ENCODE measurements at places on chromosomes 1 and 21.

DNA sequence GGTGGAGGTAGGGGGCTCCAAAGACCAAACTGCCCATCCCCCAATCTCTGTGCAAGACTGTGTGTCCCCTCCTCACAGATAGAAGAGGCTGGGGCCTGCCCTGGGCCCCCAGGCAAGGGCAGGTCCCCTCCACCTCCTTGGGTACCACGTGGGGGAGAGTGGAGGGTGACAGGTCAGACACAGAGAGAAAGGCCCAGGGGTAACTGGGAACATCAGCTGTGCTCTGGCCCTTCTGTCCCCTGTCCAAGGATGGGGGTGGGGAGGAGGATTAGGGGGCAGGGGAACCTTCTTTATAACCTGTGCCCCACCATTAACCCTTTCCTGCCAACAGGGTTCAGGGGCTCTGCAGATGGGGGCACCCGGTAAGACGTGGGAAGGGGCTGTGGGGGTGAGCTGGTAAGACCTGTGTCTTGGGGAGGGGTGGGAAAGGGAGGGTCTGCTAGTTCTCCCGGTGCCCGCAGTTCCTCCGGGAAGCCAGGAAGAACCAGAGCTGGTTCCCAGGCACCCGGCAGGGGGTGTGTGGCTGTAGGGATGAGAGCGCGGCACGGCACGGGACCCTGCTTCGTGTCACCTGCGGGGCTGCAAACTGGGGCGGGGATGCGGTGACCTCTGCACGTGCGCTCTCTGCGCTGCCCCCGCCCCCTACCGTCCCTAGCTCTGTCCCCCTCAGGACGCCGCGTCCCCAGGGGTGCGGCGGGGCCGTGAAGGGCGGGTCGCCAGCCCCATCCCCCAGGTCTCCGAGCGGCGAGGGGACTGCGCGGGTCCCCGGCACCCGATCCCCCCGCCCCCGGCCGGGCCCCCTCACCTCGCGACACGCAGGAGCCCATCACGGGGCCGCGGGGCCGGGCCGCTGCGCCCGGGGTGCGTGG, 601 bp downstream of the FAM131C start:
- DNase-seq, result no peak

DNA sequence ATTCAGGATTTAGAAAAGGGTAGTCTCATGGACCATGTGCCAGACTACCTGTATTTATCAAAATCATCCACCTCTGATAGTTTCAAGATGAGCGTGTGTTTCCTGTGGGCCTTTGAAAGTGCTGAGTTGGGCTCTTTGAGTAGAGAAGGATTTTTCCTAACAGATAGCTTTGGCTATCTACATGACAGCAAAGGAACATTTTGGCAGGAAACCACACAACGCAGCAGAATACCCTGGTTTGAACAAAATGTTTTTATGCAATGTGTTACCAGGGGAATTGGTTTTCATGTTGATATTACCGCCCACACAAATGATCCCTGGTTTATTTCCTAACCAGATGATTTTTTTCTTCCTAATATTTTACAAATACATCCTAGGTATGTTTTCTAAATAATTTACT, 431.4 kb downstream of the NEGR1 start:
- no peak for DNase-seq

GRCh38 chr1:96538883-96539282, 182.7 kb upstream of the PTBP2 start:
- no peak for DNase-seq

- no peak for DNase-seq
Observed at GRCh38 chr21:18602711-18603110, 199.1 kb upstream of the TMPRSS15 start.

DNA sequence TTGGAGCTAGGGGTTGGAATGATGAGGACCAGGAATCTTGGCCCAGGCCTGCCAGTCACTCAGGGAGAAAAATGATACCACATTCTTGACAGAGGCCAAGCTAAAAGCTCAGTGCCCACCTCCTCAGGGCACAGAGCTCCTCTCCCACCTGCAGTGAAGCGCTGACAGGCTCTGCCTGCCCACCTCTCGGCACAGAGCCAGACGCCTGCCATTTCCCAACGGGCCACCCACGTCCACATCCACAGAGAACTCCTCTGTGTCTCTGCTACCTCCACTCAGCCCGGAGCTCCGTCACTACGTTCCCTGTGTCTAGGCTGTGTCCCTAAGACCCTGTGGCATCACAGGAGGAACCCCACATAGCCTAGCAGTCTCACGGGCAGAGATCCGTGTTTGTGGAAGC, 60.8 kb downstream of the MRPL37 start:
- no peak for DNase-seq

DNA sequence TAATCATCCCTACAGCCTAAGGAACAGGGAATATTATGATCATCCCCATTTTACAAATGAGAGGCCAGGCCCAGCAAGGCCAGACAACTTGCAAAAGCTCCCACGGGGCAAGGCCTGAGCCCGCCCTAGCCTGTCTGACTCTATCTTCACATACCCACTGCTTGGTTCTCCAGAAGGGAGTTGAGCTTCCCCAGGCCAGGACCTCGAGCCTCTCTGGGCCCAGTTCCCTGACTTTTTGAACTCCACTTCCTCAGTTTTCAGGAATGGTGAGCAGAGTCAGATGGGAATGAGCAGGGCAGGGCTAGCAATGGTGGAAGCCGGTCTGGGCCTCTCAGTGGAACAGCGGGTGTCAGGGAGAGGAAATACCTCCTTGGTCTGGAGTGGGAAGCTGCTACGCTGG, 39.3 kb downstream of the CACNA1S start:
- no peak for DNase-seq

DNA sequence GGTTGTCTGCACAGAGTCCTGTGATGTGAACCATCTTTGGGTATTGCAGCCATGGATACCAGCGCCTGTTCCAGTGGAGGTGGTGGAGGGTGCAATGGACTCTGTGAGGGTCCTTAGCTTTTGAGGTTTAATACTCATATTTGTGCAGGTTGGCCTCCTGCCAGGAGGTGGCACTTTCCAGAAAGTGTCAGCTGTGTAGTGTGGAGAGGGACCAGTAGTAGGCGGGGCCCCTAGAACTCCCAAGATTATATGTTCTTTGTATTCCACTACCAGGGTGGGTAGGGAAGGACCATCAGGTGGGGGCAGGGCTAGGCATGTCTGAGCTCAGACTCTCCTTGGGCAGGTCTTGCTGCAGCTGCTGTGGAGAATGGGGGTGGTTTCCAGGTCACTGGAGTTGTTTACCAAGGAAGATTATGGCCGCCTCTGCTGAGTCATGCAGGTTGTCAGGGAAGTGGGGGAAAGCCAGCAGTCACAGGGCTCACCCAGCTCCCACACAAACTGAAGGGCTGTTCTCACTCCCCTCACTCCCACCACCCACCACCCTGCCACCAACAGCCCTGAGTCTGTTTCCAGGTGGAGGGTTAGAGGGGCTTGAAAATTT, 31.2 kb upstream of the ZNF678 start:
- no peak for DNase-seq

DNA sequence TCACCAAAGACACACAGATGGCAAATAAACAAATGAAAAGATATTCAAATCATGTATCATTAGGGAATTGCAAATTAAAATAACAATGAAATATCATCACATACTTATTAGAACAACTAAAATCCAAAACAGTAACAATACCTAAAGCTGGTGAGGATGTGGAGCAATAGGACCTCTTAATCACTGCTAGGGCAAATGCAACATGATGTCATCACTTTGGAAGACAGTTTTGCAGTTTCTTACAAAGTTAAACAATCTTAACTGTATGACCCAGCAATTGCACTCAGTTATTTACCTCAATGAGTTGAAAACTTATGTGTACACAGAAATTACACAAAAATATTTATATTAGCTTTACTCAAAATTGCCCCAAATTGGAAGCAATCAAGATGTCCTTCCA, 47.3 kb downstream of the SELENOF start:
- no peak for DNase-seq

GRCh38 chr1:1889847-1890505, 911 bp downstream of the GNB1 start:
- DNase-seq, result peak; percentile 28

DNA sequence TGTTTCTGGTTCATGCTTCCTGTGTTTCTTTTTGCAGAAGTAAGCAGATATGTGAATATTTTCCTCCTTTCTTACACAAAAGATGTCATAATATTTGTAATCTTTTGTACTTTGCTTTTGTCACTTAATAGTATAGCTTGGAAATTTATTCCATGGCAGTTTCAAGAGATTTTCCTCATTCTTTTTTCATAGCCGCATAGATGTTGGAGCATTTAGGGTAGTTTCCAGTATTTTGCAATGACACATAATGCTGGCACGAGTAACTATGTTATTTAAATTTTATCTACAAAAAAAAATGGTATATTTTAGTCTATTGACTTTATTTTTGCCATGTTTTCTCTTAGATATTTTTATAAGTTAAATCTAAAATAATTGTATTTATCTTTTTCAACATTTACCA, 40.7 kb downstream of the AGO3 start:
- DNase-seq, result no peak

DNA sequence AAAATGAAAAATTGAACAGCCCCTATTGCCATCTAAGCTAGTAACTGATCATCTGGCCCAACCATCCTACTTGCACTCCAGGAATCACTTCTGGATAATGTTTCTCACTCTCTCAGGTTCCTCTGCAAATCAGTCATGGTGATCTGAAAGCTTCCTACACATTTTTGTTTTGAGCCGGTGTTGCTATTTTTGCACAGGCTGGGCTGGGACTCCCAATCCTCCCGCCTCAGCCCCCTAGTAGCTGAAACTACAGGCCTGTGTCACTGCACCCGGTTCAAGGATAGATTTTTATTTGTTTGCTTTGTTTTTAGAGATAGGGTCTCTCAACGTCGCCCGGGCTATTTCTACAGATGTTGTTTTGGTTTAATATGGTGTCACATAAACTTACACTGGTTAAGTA, 40.5 kb upstream of the HMCN1 start:
- no peak for DNase-seq

GRCh38 chr1:183030053-183030452, 6.8 kb downstream of the LAMC1 start:
- DNase-seq, result no peak

DNA sequence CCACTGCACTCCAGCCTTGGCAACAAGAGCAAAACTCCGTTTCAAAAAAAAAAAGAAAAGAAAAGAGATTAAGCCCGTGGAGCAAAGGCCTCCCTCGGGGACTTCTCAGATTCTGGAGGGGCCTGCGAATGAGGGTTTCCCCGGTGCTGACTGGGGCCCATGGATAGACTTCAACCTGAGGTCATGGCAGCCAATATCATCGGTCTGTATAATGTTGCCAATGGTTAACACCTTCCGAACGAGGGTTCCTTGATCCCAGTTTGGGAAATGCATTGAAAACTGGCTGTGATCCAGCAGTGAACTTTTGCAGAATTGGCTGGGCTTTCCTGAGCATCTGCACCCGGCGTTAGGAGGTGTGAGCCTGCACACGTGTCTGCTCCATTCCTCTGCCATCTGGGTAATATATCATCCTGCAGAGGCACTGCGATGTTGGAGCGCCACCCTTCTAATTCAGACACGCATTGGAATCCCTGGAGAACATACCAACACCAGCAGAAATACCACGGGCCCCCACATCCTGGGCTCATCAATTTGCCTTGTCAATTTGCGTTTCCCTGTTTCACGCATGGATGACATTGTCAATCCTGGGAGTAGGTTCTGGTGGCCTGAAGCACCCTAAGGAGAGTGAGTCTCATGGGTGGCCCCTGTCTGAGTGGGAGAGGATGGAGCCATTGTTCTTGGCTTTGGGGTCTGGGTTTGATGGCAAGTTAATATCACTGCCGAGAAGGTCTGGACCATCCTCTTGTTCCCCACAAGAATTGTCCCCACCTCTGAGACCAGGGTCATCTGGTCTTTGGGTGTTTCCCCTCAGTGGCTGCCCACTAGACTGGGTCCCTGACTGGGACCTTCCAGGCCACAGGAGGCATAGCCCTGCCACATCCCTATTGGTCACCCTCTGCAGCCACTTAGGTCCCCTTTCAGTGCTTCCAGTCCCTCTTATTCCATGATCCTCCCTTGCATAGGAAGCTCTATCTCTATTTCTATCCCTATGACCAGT, 441.0 kb downstream of the PTPRU start:
- DNase-seq, result no peak

DNA sequence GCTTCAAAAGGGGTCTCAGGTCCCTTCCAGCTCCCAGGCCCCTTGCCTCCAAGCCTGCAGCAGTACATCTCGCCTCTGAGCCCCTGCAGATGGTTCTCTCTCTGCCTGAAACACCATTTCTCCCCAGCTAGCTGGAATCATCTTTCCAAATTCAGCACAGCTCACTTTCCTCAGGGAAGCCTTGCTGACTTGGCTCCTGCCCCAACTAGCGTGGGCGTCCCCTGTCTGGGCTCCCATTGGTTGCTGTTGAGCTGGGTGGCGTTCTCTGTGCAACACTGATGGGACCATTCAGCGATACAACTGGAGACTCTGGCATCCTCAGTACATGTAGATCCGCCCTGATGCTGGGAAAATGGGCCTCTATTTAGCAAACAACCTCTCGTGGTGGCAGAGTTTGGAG, 141.3 kb upstream of the IGSF21 start:
- DNase-seq, result no peak

DNA sequence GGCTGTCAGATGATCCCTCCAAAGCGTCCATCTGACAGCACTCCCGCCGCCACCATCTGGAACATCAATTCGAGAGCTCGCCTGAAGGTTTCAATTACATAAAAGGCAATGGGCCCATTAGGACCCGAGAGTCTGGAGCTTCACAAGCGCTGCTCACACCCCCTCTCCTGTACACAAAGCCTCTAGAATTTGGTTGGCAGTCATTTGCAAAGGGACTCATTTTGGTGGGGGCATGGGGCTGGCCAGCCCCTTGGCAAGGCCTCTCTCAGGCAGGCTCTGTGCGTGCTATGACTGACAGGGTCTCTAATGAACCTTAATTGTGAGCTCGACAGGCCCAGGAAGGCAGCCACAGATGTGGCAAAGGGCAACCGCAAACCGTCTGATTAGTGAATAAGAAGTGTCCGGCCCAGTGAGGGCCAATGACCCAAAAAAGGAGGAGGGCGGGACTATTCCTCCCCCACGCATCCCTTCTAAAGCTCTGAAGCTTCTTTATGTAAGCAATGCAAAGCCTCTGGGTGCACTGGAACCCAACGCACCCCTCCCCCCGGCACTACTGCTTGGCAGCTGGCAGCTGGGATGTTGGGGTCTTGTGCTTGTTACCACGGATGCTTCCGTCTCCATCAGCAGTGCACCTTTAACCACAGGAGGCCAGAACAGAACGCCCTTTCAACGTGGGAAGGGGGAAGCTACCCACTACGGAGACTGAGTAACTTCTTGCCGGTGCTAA, 79.4 kb downstream of the CAPZB start:
- DNase-seq, result no peak

Measured in activated CD4-positive, alpha-beta T cell treated with anti-CD3 and anti-CD28 coated beads, Interleukin-2, amount 50 U/mL, for 1 hour (primary cell).